ENCODE measurements at places on chromosomes 12 and 14.

- DNase-seq, result no peak
Observed at GRCh38 chr12:56450241-56450640, 1.0 kb upstream of the TIMELESS start.

DNA sequence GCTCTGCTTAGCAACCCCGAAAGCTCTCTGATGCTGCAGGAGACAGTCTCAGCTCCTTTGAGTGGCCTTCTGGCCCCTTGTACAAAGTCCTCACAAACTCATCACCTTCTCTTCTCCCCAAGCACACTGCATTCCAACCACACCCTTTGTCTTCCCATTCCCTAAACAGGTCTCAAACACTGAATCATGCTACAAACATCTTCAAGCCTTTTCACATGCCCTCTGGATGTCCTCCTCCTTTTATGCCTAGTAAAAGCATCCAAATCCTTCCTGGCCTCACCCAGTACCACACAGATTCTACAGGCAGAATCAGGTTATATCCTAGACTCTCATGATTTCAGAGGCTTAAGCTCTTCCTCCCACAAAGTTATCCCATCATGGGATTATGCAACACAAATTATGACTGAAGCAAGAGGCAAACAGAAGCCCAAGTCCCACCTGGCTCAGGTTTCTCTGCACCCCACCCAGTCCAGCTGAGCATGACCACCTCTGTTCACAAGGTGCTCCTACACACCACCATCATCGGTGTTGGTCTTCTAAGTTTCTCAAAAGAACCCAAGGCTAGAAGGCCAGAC lies 61.4 kb upstream of the PCED1B start:
- DNase-seq, result no peak

- DNase-seq, result no peak
Observed at GRCh38 chr12:115597157-115597712, 680.3 kb downstream of the MED13L start.

- DNase-seq, result no peak
Observed at GRCh38 chr12:41772478-41772877, 372.2 kb downstream of the GXYLT1 start.

DNA sequence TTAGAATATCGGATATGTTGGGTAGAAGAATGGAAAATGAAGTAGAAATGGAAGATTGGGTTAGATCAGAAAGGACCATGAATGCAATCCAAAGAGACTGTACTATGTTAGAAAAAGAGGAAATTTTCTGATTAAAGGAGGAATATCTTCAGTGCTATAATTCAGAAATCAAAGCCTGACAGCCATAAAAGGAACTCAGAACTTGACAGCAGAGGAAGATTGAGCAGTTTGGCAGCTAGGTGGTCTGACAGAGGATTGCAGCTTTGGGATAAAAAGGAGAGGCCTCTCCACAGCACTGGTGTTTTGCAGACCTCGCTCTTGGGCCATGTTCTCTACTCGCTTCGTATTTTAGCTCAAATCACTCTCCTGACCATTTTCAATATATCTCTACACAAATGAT lies 354.8 kb upstream of the SOX5 start:
- no peak for DNase-seq

- DNase-seq, result no peak
Observed at GRCh38 chr12:52659395-52659794, 7.4 kb upstream of the KRT2 start.

DNA sequence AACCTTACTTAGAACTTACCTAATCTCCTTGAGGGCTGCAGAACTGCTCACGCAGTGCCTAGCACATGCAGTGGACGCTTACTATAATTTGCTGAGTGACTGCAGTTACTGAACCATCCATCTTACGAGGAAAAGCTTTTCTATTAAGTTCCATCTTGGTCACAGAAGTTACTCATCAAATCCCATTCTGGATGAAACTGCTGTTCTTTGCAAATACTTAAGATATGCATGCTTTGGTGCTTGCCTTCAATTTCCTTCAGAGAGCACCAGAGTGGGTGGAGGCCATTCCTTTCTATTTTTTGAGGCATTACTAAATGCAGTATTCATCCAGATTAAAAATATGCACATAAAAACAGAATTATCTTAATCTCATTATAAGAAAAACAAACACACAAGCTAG lies 17.7 kb upstream of the PELI2 start:
- DNase-seq, result no peak

DNA sequence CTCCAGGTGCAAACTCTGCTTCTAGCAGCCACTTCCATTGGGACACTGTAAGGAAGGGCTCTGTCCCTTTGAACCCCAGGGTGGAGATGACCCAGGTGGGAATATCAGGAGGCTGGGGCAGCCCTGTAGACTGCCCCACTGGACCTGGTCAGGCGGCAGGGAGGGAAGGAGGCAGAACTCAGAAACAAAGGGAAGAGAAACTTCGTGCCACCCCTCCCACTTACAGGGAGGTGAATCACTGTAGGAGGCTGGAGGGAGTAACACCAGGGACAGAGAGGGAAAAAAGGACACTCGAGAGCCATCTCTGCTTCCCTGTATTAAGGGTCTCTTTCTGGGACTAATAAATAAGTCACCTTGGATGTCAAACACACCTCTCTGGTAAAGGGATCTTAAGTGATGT lies 37.4 kb downstream of the ISCA2 start:
- DNase-seq, result no peak

DNA sequence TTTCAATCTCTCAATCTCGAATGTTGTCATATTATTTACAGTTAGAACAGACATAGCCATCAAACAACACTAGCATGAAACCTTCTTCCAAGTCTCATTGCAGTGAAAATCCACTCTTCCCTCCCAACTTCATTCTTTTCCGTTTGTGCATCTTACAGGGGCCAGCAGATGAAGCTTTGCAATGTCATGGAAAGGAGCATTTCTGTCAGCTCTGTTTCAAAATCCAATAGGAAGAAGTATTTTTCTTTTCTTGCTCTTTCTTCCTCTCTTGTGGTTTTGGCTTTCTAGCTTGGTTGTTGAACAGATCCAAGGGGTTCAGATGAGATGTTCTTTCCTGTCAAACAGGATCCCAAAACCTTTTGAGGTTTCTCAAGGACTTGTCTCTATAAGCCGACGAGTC lies 416.6 kb downstream of the AEBP2 start:
- DNase-seq, result no peak

DNA sequence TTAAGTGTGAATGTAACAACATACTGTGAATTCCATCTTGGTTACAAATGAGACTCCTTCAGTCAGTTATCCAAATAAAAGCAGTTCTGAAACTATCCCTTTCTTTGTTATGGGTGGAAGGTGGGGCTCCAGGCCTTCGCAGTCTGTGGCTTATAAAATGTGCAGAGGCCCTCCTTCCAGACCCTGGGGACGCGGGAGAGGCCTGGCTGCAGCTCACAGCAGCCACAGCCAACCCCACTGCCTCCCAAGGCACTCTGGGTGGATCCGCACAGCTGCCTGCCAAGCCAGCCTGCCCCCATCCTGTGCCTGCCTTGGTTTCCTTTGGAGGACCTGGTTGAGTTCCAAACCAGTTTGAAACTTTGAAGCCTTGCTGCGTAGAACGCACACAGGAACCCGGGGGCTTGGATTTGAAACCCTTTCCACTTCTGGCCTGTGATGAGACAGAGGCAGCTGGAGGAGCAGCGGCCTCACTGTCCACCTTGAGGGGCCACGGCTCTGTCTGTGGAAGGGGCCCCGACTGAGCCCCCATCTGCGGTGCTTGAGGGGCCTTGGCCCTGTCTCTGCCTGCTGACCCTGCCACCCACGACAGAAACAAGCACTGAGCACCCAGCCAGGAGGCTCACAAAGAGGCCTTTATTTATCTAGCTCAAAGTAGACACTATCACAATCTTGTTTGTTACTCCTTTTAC lies 30.4 kb downstream of the CCNK start:
- no peak for DNase-seq

- no peak for DNase-seq
Observed at GRCh38 chr14:47539031-47539461, 136.4 kb downstream of the MDGA2 start.

- DNase-seq, result no peak
Observed at GRCh38 chr12:105876396-105876927, 262.3 kb downstream of the NUAK1 start.

DNA sequence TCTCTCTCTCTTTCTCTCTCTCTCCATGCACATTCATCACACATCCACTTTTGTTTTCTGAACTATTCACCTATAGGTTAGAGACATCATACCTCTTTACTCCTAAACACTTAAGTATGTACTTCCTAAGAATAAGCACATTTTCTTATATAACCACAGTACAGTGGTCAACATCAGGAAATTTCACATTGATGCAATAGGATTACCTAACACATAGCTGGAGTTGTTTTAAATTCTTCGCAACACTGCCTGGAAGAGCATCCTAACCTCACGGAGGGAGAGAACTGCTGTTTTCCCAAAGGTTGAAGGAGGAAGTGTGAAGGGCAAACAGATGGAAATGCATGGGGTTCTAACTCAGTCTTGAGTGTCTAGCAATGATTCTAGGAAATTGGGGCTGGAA lies 159.2 kb downstream of the SYT1 start:
- DNase-seq, result no peak

- no peak for DNase-seq
Observed at GRCh38 chr14:59347915-59348314, 117.3 kb downstream of the GPR135 start.

DNA sequence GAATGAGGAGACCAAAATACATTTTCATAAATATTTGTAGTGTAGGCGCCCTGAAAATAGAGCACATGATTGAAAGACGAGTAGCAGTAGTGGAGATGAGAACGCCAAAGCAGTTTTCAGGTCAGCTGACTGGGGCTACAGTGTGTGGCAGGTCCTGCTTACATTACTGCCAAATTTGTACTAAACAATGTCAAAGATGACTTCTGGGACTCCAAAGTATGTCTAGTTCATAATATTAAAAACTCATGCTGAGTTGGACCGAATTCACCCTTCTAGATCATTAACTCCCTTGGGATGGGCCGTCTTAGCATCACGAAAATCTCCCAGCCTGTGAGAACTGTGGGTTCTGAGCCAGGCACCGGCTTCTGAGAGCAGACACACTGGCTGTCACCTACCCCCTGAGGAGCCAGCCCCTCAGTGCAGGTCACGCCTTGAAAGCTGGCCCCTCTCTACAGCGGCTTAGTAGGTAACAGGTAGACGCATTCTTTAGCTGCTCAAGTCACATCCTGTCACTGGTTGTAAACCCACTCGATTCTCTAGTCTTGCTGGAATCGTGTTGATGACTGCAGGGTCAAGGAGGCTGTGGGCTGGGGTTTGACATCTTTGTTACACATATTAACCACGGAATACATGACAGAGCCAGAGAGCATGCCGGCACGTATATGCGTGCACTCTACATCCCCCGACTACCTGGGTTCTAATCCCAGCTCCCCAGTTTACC lies 210.4 kb downstream of the ETV6 start:
- DNase-seq, result no peak

DNA sequence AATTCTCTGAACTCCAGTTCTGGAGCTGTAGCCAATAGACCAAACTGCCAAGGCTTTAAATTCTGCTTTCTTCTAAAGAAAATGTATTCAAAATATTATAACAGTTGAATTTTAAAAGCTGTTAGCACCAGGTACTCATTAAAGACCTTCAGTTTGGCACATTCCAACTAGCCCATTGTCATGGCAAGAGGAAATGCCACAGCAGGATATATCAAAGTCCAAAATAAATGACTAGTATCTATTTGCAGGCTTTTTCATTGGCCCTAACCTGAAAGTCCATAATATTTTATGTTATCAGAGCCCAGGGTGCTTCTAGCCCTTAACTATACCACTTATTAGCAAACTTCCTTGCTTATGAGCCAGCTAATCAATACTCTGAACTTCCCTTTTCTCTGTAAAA lies 3.1 kb upstream of the RIC8B start:
- no peak for DNase-seq

GRCh38 chr12:6791931-6792520 lies 2.7 kb downstream of the CD4 start:
- no peak for DNase-seq

- DNase-seq, result peak; percentile 79
Observed at GRCh38 chr12:104286516-104287482, 16.7 kb upstream of the EID3 start.

DNA sequence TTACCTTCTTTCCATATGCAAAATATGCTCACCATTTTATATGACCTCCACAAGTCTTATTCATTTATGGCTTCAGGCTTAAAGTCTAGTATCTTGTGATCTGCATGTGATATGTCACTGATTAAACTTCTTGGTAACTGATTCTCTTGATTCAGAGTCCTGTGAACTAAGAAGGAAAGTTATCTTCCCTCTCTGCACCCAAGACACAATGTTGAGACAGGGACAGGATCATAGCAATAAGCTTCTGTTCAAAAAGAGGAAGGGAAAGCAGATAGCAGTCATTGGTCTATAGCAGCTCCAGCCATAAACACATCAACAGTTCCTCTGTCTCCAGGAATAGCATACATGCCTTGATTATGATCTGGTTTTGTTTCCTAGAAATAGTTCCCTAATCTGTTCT lies 103.1 kb downstream of the UNC79 start:
- no peak for DNase-seq

DNA sequence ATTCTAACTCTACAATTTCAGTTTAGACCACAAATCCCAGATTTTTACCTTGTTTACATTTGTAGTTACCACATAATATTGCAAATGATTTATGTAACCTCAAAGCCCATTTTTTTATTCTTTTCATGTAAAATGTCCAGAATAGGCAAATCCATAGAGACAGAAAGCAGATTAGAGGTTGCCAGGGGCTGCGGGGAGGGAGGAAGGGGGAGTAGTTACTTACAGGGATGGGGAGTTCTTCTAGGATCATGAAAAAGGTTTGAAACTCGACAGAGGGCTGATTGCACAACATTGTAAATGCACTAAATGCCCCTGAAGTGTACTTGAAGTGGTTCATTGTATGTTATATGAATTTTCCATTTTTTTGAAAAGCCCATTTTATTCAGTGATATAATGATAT lies 66.5 kb downstream of the PPP2R5C start:
- DNase-seq, result no peak

DNA sequence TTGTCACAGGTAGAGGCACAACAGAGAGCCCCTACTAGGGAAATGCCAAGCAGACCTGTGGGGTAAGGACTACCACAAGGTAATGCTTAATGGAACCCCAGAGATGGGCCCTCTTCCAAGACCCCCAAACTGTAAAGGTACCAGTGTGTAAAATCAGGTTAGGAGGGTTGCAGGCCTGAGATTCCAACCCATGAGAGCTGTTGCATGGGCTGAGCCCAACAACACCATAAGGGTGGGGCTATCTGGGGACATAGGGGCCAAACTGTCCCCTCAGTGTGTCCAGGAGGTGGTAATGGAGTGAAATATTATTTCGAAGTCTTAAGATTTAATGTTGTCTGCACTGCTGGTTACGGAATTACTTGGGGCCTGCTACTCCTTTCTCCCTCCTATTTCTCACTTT lies 620.2 kb downstream of the ETNK1 start:
- DNase-seq, result no peak

DNA sequence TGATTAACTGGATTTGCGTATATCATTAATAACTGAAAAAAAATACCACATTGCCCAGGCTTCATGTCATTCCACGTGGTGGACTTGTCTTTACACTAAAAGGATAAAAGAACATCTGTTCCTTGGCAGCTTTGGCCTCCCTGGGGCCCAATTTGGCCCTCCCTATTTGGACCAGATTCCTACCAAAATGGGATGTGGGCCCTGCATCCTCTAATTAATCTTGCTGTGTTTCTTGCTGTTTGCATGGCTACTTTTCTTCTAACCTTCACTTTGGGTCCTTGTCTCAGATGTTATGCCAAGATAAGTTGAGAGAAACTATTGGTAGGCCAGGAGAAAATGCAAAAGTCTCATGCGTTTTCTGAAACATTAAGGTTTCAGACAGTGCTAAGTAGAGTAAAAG lies 57.5 kb downstream of the PTHLH start:
- no peak for DNase-seq
